Glomerular endothelial cell (primary cell): ENCODE measurements at places on chromosomes 1 and 21. TPM values are rescaled to one million over a fixed set of nuclear protein-coding genes. Genes with fewer than 3 reads are reported as not detected.

The ACTA1 gene
- not detected in 2 replicates for total RNA-seq

The ABL2 gene
- 55.7 and 101 TPM in 2 replicates for total RNA-seq

The TLCD4 gene
- total RNA-seq = 0.05 TPM in 1 of 2 replicates, not detected in the other

The FAM177B gene
- total RNA-seq = not detected in 2 replicates

The TSTD1 gene
- total RNA-seq = 0.82 and 7.1 TPM in 2 replicates

The JAM2 gene
- total RNA-seq = 8.0 and 8.5 TPM in 2 replicates

The AVPR1B gene
- total RNA-seq = not detected in 2 replicates

The ALG14 gene
- total RNA-seq = 0.47 and 0.73 TPM in 2 replicates

The STMN1 gene
- 106 and 163 TPM in 2 replicates for total RNA-seq

The FMN2 gene
- 0.29 and 7.5 TPM in 2 replicates for total RNA-seq

The S100B gene
- not detected in 2 replicates for total RNA-seq

The SPRR5 gene
- total RNA-seq = not detected in 2 replicates

The NSUN4 gene
- total RNA-seq = 16.5 and 18.8 TPM in 2 replicates

The TPM3 gene
- 712 and 835 TPM in 2 replicates for total RNA-seq

The ZNF683 gene
- not detected in 2 replicates for total RNA-seq

The PALMD gene
- 83.9 and 122 TPM in 2 replicates for total RNA-seq

The RGSL1 gene
- not detected in 2 replicates for total RNA-seq

The STIL gene
- total RNA-seq = 3.8 and 7.8 TPM in 2 replicates

The OR14K1 gene
- not detected in 2 replicates for total RNA-seq

The NFIA gene
- 6.2 and 18.4 TPM in 2 replicates for total RNA-seq

The PRKAA2 gene
- 1.3 and 1.8 TPM in 2 replicates for total RNA-seq

The FCRL4 gene
- total RNA-seq = not detected in 2 replicates

The GLIS1 gene
- total RNA-seq = 0.82 and 1.6 TPM in 2 replicates

The KRTAP19-3 gene
- not detected in 2 replicates for total RNA-seq

The SLC35A3 gene
- total RNA-seq = 10.4 and 12.8 TPM in 2 replicates

The EEIG2 gene
- total RNA-seq = 2.8 TPM in 2 replicates

The SPRR1A gene
- not detected in 2 replicates for total RNA-seq

The ZNF691 gene
- 8.5 and 9.0 TPM in 2 replicates for total RNA-seq

The GPR25 gene
- not detected in 2 replicates for total RNA-seq

The EPHB2 gene
- 71.1 and 77.9 TPM in 2 replicates for total RNA-seq

The LYPD8 gene
- total RNA-seq = not detected in 2 replicates

The OR2L8 gene
- total RNA-seq = not detected in 2 replicates

The CDC20 gene
- total RNA-seq = 15.2 and 38.9 TPM in 2 replicates

The CGN gene
- 0.12 and 0.58 TPM in 2 replicates for total RNA-seq

The CFAP74 gene
- total RNA-seq = not detected in 2 replicates

The MRAP gene
- not detected in 2 replicates for total RNA-seq

The ATP6V1G3 gene
- total RNA-seq = not detected in 2 replicates

The SPATA46 gene
- total RNA-seq = not detected in 2 replicates

The ANKRD65 gene
- 0.34 TPM in 1 of 2 replicates, not detected in the other for total RNA-seq

The SPATA45 gene
- total RNA-seq = not detected in 2 replicates

The CD2 gene
- not detected in 2 replicates for total RNA-seq

The ADAMTS5 gene
- 2.3 and 5.2 TPM in 2 replicates for total RNA-seq

The KRTAP7-1 gene
- not detected in 2 replicates for total RNA-seq
